Activated CD8-positive, alpha-beta T cell treated with anti-CD3 and anti-CD28 coated beads, Interleukin-2, amount 10 ng/mL, durations not matched to agents 7 days and 5 days (primary cell): ENCODE measurements at places on chromosomes 16 and 17. TPM values are rescaled to one million over a fixed set of nuclear protein-coding genes. Genes with fewer than 3 reads are reported as not detected.

The PPP1R1B gene
- not detected for total RNA-seq

The TNP2 gene
- total RNA-seq = not detected

The KRT20 gene
- not detected for total RNA-seq

The NPIPA2 gene
- total RNA-seq = 3.9 TPM

GRCh38 chr16:58331024-58331707 is 36.3 kb upstream of the PRSS54 start:
- DNase-seq = no peak

DNA sequence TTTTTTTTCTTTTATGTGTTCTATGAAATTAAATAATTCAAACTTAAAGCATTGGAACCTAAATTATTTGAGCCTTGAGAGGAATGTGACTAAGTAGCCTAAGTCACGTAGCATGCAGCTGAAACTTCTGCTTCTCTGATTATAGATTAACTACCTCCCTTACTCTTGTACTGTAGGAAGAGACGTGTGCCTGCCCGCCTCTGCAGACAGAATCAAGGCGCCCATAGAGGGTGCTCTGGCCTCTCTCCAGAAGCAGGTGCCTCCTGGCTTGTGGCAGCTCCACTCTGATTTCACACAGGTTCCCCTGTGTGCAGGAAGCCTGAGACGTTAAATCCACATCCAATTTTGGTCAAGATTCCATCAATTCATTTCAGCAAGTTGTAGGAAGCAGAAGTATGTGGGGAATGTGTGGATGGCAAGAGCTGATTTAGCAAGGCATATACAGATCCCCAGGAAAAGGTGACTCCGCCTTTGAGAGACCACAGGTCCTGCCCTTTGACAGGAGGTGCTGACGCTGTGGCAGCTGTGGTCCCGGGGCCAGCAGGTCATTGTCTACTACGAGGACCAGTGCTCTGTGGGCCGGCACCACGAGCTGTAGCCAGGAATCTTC is 1418.8 kb downstream of the CDH11 start:
- no peak for DNase-seq

DNA sequence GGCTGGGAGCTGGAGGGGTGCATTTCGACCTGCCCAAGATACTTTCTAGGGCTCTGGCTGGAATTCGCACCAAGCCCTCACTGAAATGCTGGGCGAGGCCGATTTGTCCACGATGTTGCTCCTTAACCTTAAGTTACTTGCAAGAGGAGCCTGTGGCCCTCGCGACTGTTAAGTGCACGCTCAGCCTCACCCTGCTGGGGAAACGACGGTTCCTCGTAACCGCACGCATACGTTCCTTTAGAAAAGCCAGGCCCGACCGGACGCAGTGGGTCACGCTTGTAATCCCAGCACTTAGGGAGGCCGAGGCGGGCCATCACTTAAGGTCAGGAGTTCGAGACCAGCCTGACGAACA is 607 bp upstream of the NCOR1 start:
- DNase-seq = peak; percentile 44

- DNase-seq = peak; percentile 65
Measured at GRCh38 chr16:12067714-12068401, 91.3 kb downstream of the SNX29 start.

DNA sequence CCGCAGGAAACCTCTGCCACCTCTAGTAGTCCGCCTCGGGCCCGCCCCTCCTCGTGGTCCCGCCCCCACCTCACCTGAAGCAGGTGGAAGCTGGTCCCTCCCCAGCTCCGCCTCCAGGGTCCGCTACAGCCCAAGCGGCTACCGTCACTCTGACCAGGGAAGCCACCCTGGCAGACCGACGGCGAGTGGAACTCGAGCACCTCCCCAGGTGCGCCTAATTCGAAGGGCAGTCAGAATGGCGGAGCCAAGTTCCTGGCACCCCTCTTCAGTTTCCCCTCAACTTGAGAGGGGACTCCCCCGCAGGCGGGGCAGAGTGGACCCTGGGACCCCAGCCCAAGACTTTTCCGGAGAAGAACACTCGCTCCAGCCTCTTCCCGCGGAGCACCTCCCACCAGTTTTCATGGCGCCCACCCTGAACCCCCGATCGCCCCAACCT is 507 bp downstream of the FHOD1 start:
- DNase-seq = no peak

- peak; percentile 67 for DNase-seq
Measured at GRCh38 chr16:10878644-10879501, 1.9 kb downstream of the CIITA start.

- DNase-seq = no peak
Measured at GRCh38 chr16:70701036-70701435, 15.2 kb upstream of the MTSS2 start.

GRCh38 chr17:6714315-6714874 is 1.2 kb upstream of the SLC13A5 start:
- DNase-seq = no peak

GRCh38 chr17:30124273-30124796 is 7.7 kb downstream of the NSRP1 start:
- no peak for DNase-seq

GRCh38 chr17:28726226-28726626 is at the start of gene TLCD1:
Gene TLCD1 (minus strand): TSS chr17:28726233. CDS start chr17:28726097, 136 bp downstream.
- DNase-seq = peak; percentile 86
